ENCODE measurements at places on chromosomes 7 and 10.

DNA sequence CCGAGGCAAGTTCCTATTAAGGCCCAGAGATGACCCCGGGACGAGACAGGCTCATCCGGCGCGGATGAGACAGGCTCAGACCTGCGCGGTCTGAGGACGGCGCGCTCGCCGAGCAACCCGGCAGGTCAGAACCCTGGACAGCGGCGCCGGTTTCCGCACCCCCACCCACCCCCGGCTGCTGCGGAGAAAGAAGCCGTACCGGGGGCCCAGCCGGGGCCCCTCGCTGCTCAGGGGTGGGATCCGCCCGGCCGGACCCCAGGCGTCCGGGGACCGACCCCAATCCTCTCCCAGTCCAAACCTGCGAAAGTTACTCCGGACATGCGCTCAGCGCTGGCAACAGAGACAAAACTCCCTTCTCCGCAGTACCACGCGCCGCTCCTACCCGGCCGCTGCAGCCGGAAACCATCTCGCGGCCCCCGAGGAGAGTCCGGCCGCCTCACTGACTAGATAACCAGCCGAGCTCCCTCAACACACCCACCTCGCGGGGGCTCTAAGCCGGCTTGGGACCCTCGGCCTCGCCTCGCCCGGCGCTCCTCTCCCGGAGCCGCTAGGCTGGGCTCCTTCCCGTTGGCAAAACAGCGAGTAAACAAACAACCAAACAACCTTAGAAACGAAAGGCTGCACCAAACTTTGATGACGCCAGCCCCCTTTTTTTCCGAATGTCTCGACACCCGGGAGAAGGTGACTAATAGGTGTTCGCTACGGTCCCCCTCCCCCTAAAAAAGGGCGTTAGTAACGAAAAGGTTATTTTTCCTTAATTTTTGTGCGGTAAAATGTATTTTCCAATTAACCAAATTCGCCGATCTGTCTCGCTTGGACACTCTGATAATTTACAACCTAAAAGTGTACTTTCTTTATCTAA lies 2.3 kb upstream of the DRGX start:
- DNase-seq: peak; percentile 53

DNA sequence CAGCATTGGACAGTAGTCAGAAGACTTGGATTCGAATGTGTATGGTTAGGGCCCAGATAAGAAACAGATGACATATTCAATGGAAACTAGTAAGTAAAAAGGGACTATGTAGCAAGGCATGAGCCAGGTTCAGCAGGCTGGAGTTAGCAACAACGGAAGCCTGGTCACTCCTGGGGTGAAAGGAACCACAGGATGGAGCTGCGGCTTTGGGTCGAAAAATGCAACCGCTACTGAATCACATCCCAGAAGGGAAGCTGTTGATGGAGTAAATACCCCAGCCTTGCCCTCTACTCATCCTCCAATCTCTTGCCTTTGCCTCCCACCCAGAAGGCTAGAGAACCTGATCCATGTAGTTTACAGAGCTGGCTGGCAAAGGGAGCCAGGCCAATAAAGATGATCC lies 37.5 kb upstream of the EGR2 start:
- DNase-seq: no peak

DNA sequence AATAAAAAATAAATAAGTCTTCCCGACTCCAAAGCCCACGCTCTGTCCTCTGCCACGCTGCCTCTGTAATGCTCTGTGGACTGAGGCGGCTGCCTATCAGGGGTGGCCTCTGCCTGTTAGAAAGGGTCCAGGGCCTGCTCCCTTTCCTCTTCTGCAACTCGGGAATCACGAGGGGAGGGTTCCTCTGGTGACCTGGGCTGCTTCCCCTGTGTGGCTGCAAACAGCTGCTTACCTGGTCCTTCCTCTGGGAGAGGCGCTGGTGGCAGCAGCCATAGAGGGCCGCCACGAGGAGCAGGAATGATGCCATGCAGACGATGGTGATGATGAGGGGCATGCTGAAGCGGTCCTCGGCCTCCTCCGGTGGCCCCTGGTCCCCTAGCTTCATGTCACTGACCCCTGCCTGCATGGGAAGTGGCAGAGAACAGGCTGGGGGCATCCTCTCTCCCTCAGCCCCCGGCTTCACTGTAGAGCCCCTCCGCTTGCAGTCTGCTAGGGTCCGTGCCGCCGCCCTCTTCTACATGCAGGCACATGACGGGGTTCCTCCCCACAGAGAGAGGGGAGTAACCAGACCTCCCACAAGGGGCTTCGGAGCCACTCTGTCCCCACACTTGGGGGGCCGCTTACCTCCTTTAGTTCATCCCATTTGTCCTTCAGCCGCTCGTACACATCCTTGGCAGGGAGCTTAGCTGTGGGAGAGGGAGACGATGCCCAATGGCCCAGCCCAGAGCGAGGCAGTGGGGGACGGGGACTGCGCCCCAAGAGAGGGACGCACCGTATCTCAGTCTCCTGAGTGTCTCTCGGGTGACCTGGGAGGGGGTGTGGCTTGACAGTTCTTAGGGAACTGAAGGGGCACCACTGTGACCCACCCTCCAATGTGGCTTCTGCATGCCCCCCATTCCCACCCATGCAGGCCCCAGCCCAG lies 50.5 kb downstream of the PODXL start:
- no peak for DNase-seq

DNA sequence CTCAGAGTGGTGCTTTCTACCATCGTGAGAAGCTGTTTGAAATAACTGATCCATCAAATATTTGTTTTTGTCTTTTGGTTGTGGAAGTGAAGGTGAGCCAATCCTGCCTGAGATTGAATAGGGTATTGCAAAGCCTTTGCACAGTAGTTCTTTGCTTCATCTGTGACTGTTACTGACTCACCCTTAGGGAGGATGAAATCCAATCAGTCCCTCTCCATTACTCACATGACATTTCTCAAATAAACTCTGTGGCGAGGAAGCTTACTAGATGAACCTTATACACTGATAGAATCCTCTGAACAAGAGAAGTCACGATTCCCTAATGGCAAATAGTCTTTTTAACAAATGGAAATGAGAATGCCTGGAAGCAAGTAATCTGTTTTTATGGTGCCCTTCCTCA lies 31.9 kb downstream of the HEPACAM2 start:
- no peak for DNase-seq

DNA sequence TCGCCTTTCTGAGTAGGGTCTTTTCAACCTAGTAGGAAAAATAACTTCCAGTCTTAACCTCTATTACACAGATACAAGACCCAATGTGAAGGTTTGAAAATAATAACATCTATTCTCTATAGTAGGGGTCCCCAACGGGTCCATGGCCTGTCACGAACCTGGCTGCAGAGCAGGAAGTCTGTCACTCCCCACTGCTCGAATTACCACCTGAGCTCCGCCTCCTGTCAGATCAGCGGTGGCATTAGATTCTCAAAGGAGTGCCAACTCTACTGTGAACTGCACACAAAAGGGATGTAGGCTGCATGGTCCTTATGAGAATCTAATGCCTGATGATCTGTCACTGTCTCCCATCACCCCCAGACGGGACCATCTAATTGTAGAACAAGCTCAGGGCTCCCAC lies 7.4 kb downstream of the YWHAG start:
- DNase-seq: no peak

DNA sequence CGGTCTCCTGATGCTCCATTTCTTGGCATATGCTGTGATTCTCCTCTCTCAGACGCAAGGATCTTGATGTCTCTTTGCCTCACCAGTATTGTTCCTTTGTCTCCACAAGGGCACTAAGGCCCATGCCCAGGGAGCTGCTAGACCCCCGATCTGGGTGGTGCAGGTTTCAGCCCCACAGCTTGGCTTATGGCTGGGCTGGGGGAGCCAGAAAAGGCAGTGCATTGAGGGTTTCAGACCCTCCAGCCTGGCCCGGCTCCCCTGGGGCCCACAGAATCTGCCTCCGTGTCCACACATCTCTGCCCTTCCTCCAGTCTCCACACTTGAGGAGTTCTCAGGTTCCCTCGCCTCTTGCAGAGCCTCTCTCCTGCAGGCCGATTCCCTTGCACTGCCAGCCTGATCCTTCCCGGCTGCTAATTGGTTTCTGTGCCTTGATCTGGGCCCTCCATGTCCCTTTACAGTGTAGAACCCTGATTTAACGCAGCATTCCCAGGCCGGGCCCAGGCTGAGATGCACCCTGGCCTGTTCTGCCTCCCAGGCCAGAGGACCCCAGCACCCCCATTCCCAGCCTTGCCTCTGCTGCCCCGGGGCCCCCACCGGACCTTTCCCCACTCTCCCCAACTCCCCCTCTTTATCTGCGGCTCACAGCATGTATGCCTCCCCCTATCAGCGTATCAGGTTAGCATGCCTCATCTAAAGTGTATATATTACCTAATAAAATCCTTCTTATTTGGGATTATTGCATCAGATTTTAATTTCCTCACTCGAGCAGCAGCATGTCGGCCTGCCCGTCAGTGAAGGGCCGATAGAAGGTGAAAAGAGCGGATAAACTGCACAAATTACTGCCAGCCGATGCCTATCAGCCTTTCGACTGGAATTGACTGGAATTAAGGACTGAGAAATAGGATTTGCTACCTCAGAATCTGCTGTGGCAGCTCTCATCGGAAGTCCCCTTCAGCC lies 145.7 kb downstream of the C10orf105 start:
- no peak for DNase-seq

DNA sequence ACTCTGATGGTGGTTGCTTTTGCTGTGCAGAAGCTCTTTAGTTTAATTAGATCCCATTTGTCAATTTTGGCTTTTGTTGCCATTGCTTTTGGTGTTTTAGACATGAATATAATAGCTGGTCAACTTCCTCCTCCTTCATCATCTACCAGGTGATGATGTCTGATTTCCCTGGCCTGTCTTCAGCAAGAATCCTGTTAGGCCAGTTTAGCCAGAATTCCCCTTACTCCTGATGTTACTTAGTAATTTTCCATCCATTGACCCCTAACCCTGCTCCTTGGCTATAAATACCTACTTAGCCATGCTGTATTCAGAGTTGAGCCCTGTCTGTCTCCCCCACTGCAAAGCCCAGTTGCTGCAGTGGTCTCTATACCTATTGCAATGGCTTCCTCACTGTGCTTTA lies 91.4 kb downstream of the ZNF777 start:
- DNase-seq: no peak

Data from stimulated activated CD4-positive, alpha-beta T cell treated with anti-CD3 and anti-CD28 coated beads, Interleukin-4, amount 100 ng/mL, for 4 hours (primary cell).